HuH-7 (cell line): ENCODE measurements at places on chromosomes 3 and 15.

DNA sequence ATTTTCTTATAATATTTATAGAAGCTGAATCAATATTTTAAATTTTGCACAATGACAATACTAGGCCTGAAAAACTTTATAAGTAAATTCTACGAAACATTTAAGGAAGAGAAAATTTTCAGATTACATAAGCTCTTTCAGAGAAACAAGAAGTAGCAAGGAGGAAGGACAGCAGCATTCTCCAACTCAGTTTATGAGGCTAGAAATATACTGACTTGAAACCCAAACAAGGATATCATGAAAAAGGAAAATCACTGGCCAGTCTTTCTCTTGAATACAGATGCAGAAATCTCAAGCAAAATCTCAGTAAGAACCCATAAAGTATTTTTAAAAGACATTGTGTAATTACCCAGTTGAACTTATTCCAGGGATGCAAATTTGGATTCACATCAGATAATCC, 121.3 kb downstream of the STAC start:
- DNase-seq: no peak

DNA sequence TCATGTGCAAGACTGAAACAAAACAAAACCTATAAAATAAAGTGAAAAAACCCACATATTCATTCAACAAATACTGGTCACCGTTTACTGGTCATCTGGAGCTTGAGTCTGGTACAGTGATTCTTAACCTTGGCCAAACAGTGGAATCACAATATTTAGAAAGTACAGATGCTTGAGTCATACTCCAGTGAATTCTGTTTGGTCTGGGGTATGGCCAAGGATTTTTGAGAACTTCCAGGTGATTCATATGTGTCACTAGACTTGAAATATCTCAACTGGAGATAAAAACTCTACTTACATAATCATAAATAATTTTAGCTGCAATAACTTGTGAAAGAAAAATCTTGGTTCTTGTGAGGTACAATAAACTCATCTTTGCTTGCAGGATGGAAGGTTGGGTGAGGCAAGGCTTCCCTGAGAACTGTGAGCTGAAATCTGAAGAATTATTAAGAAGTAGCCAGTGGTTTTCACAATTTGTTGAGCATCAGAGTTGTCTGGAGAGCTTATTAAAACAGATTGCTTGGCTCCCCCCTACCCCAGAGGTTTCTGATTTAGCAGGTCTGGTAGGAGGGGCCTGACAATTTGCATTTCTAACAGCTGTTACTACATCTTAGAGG, 9.6 kb downstream of the NEK11 start:
- DNase-seq: no peak

DNA sequence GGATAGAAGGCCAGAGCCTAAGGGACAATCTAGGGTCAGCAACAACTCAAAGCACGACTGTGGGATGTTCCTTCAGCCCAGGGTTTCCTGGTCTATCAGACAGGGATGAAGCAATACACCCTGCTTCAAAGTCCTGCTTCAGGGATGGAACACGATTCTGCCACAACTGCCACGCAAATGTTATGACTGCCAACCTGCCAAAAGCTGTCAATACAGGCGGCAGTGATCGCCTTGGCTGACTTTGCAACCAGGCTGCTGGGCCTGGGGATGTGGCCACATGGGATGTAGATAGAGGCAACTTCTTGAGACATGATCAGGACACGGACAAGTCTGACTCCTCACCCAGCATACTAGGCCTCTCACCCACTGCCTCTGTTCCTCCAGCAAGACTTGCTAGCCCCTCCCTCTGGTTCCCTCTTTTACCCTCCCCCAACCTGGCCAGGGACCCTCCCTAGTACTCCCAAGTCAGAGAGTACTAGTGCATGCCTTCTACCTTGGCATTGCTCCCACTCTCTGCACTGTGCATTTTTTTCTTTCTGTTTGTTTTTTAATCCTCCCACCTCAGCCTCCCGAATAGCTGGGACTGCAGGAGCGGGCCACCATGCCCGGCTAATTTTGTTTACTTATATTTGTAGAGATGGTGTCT, 7.6 kb downstream of the CCDC12 start:
- DNase-seq: no peak

GRCh38 chr3:37052860-37053259, 59.5 kb downstream of the MLH1 start:
- no peak for DNase-seq

DNA sequence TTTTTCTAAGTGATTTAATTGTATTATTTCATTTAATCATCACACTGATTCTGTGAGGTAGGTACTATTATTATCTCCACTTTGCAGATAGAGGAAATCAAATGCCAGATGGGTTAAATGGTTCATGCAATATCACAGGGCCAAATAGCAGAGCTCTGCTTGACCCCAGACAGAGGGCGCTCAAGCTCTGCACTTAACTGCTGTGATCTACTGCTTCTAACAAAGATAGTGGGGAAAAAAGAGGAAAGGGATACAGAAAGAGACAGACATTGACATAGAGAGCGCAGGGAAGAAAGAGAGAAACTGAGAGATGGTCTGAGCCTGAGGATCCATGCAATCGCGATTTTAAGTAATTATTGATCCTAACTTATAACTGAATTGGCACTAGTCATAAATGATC, 279.1 kb upstream of the THRB start:
- DNase-seq: peak; percentile 54

- no peak for DNase-seq
Observed at GRCh38 chr15:89192766-89193165, 28.6 kb downstream of the RLBP1 start.

- DNase-seq: no peak
Observed at GRCh38 chr15:40823572-40824343, 4.8 kb downstream of the PPP1R14D start.

DNA sequence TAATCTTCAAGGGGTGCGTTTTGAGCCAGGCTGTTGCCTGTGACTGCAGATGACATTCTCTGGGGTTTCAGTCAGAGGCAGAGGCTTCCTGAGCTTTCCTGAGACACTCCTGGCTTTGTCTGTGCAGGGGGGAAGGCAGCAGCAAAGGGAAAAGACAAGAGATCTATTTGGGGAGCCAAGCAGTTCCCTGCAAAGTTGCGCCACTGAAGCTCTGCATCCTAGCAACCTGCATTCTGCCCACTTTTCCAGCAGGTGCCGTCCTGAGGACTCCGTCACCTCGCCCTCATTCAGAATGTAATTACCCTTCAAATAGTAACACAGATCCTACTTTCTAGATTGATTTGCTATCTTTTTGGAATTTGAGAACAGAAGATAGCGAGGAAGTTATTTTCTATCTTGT, 1.9 kb upstream of the TMEM158 start:
- peak; percentile 52 for DNase-seq
